8988T (cell line): ENCODE measurements at places on chromosomes 16 and 17.

GRCh38 chr17:73989671-73990070 lies 213.8 kb upstream of the RPL38 start:
- no peak for DNase-seq

DNA sequence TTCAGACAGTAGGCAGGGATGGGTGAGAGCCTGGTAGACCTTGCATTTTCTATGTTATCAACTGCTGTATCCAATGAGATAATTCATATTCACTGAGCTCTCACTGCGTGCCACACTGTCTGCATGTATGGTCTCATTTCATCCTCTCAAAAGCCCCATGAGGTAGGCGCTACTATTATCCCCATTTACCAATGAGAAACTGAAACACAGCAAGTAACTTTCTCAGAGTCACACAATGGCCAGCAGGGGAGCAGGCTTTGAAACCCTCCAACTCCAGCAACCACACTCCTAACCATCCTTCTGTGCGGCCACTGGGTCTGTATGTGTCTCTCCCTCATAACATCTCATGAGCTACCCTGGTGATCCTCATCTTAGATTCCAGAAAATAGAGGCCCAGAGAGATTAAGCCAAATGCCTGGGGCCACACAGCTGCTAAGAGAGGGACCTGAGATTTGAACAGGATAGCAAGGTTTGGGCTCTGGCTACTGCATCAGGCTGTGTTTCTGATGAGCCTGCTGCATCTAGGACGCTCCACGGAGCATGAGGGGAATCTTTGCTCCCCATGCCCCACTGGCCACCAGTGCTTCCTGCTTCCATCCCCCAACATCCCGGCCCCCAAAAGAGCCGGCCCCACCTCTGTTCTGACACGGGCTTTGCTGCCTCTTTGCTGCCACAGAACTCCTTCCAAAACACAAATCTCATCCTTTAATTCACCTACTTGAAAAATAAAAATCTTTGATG lies 3.2 kb downstream of the CCR7 start:
- no peak for DNase-seq

GRCh38 chr17:17156511-17156910 lies 49.6 kb downstream of the PLD6 start:
- no peak for DNase-seq

GRCh38 chr17:45061606-45062205 lies 589 bp downstream of the NMT1 start:
- DNase-seq, result no peak

GRCh38 chr17:37607637-37608331 lies 1.4 kb downstream of the SYNRG start:
- no peak for DNase-seq

GRCh38 chr16:20315764-20316163 lies 11.5 kb downstream of the GP2 start:
- no peak for DNase-seq
